ENCODE measurements at places on chromosomes 2 and 18. TPM values are rescaled to one million over a fixed set of nuclear protein-coding genes. Genes with fewer than 3 reads are reported as not detected.

Gene ANKRD62
- polyA plus RNA-seq = not detected

Gene MGAT4A
- polyA plus RNA-seq = 54.6 TPM

Gene SMIM21
- polyA plus RNA-seq = not detected

Gene NYAP2
- polyA plus RNA-seq = not detected

Gene TBC1D8
- 0.78 TPM for polyA plus RNA-seq

Gene TRAF3IP1
- polyA plus RNA-seq = 6.6 TPM

Gene CCDC142
- polyA plus RNA-seq = 9.2 TPM

Gene AGAP1
- polyA plus RNA-seq = not detected

Gene KRTCAP3
- 1.6 TPM for polyA plus RNA-seq

Gene SLC9A2
- not detected for polyA plus RNA-seq

Gene BOLL
- not detected for polyA plus RNA-seq

Gene CD302
- polyA plus RNA-seq = 0.11 TPM

Gene NMUR1
- polyA plus RNA-seq = 0.33 TPM
